Progenitor cell of endocrine pancreas (in vitro differentiated cells): ENCODE measurements at places on chromosomes 2 and 18. TPM values are rescaled to one million over a fixed set of nuclear protein-coding genes. Genes with fewer than 3 reads are reported as not detected.

GRCh38 chr2:44959855-44960254 lies 18.4 kb downstream of the SIX3 start:
- no peak for DNase-seq

DNA sequence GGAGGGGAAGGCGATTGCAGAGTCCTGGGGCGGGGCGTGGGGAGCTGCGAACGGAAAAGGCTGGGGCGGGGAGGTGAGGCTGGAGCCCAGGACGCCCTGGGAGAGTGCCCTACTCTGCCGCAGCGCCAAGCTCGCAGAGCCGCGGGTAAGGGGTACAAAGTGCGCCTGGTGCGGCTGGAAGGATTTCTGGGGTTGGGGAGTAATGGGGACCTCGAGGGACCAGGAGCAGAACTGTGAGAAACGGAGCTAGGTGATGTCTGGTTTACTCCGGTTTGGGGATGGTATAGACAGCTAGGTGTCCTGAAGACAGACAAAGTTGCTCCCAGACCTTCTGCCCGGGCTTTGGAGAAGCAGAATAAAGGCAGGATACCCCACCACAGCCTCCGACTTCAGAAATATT lies 718 bp upstream of the NXPH2 start:
- no peak for DNase-seq

DNA sequence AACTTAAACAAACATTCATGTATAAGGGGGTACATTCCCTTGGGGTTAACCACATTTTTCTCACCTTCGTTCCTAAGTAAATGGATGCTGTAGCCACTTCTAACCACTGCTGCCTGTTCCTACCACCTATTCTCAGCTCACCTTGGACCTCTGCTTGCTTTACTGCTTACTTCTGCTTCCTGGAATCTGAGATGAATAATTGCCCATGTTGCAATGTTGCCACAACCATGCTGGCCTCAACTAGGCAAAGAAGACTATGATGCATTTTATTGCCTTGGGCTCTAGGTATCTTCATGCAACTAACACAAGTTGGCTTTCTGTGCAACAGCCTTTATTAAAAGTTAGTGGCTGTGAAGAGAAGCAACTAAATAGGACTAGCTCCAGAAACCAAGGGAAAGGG lies 106.3 kb upstream of the TCF4 start:
- DNase-seq: no peak

- no peak for DNase-seq
Measured at GRCh38 chr2:124325667-124326440, 300.8 kb downstream of the CNTNAP5 start.

Gene RGPD4
- 0.11 TPM in 1 of 2 replicates, not detected in the other for total RNA-seq

Gene HOXD9
- total RNA-seq: not detected in 2 replicates
